ENCODE measurements at places on chromosomes 3 and 15.

DNA sequence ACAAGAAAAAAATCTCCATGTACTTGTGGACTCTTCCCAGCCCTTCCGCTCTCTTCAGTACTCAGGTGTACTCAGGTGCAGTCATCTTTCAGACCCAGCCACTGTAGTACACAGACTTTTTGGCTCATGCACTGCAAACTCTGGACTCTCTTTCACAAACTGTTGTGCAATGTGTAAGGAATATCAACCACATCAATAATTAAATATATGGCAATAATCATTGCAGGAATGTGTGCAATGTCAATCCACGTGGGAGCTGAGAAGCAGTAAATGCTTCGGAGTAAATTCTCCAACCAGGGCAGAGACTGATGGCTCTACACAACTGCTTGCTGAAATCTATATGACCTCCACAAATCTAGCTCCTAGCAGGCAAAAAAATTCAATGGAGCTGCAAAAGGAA is 287.3 kb upstream of the COL8A1 start:
- ATAC-seq = no peak

DNA sequence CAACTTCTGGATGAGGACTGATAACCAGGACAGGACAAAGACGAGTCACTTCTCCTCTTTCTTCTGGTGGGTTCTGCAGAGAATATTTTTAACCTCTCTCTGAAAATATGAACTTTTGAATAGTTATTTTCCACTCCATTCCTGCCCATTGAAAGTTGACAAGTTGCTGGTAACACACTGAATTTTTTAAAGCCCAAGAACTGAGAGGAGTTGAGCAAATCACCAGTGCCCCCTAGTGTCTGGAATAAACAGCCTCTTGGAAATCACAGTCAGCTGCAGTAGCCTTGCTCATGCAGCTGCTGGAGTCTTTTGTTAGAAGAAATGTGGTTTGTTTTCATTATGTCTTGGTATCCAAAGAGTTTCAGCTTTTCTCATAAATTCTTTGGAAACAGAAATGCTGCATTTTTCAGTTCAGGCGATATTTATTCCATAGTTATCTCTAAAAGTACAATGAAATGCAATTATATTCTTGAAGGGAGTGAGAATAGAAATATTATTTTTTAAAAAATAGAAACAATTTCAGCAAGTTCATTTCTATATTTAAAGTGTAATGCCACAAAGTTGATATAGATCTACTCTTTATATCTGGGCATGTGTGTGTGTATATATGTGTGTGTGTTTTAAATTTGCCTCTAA is 741.0 kb upstream of the CBLB start:
- peak; percentile 96 for ATAC-seq

- no peak for ATAC-seq
These were observed 42.9 kb upstream of the NEO1 start for GRCh38 chr15:73009066-73010056.

- no peak for ATAC-seq
These were observed 21.9 kb downstream of the KY start for GRCh38 chr3:134628884-134629283.

- peak; percentile 59 for ATAC-seq
These were observed 10.4 kb upstream of the BRPF1 start for GRCh38 chr3:9721015-9721699.

DNA sequence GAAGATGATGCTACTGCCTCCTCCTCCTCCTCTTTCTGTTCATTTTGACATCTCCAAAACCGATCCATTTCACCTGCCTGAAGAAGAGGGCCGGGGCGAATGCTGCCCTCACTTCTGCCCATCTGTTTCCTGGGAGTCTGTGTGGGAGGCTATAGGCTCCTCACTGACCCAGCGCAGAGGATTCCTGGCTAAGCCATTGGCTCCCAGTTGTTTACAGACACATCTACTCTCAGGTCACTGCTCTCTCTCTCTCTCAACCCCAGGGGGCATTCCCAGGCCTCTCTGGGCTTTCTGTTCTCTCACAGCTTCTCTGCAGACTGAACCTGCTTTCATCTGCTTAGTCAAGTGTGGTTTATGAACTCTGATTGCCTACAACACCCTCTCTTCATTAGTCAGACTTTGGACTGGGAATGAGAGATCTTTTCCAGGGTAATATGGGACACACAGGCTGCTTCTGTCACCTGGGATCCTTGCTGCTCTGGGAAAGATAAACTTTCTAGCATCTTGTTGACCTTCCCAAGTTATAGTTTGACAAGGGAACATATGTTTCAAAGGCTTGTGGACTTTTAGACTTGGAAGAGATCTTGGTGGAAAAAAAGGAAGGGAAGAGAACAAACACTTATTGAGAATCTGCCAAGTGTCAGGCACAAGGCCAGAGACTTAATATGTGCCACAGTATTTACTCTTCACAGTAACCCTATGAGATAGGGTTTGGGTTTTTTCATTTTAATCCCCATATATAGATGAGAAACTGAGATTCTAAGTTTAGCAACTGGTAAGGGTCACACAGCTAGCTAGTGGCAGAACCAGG is 30.2 kb upstream of the USP3 start:
- ATAC-seq = peak; percentile 46

DNA sequence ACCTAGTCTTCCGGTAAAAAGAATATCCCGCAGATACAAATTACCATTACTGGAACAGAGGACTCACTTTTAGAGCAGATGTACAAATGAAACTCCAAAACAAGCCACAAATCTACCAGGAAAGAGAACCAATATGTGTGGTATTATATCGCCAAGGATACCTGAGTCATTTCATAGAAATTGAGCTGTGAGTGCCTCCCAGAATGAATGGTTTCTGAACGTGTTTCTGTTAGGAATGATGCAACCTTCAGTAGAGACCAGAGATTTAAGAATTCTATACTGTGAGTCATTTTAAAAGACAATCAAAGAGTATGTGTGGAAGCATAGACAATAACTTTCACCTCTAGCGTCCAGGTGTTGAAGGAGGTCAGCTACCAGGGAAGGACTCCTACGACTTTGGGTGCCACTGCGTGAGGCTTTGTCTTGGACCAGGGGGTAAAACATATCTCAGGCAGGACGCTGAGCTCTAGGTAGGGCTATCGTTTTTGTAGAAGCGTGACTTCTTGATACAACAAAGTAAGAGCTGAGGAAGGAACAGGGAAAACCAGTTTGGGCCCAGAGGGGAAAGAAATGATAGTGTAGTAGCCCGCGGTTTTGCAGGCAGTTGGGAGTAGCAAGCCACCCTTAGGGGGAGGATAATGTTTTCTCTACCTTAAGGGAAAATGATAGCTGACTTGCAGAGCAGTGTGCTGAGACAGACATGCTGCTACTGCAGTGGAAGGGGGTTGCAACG is 210.4 kb downstream of the TP63 start:
- ATAC-seq = no peak

DNA sequence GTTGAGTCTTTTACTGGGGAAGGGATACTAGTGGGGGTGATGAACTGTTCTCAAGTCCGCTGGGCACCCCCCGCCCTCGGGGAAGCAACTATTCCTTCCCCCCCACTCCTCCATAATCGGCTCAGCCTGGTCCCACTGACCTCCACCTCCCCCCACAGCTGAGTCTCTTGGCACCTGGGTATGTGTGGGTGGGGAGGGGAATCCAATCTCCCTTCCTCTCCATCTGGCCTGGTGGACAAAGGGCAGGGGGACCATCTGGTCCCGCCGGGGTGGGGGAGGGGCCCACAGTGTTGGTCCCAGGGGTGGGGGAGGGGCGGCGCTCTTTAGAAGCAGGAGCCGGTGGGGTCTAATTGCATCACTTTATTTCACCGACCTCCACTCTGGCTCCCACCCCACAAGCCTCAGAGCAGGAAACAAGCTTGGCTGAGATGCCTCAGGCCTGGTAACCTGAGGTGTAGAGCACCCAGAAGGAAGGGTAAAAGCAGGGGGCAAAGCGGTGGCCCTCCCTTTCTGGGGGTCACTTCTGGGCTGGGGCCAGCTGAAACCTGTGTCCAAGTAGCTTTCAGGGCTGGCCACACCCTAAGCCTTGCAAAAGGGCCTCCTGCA is 1.0 kb upstream of the PCBP4 start:
- ATAC-seq = peak; percentile 44

DNA sequence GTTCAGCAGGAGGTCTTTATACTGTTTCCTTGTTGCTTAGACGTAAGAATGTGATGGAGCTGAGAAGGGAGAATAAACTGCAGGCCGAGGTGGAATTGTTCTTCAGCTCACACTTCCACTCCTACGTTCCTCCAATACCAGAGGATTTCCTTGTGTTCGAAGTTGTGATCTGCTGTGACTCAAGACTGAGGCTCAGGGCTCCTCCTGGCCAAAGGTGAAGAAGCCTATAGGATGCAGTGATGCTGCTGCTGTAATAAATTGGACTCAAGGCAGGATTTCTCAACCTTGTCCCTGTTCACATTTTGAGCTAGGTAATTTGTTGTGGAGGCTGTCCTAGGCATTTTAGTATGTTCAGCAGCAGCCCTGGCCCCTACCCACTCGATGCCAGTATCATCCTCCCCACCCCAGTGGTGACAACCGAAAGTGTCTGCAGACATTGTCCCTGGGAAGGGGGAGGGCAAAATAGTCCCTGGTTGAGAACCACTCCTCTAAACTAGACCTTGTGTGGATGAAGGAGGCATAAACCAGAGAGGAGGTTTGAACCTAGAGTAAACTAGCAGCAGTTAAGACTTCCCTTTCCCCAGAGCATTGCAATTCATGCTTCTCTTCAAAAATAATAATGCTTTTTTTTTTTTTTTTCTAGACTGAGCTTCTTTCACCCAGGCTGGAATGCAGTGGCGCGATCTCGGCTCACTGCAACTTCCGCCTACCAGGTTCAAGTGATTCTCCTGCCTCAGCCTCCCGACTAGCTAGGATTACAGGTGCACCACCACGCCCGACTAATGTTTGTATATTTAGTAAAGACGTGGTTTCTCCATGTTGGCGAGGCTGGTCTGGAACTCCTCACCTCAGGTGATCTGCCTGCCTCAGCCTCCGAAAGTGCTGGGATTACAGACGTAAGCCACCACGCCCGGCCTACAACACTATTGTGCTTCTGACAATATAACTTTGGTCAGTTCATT is 11.1 kb downstream of the RAP2B start:
- ATAC-seq = no peak

GRCh38 chr3:156040041-156040440 is 80.3 kb upstream of the KCNAB1 start:
- no peak for ATAC-seq
